ENCODE measurements at places on chromosomes 1 and 21.
A peak's percentile ranks its signal among the peaks of the same experiment; 100 is the strongest.

- no peak for DNase-seq
These were observed 27.1 kb downstream of the ACOT11 start for GRCh38 chr1:54575161-54575560.

GRCh38 chr1:227320476-227320875, 2.2 kb upstream of the CDC42BPA start:
- DNase-seq = peak; percentile 72

DNA sequence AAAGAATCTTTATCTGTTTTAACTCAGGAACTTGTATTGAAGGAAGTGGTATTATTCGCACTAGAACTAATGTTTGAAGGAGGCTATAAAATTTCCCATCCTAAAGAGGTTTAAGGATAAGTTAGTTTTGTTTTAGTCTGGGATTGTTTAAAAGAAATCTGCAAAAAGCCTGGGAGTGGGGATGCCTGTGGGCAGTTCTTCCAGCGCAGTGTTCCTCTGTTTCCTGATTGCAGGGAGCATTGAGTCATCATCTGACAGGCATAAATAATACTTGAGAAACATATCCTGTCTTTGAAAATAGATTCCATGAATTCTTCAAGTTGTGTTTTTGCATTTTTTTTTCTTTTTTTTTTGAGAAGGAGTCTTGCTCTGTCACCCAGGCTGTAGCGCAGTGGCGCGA, 350.8 kb upstream of the PTBP2 start:
- DNase-seq = no peak

- no peak for DNase-seq
These were observed 5.2 kb downstream of the KRTAP20-4 start for GRCh38 chr21:30625449-30626165.

DNA sequence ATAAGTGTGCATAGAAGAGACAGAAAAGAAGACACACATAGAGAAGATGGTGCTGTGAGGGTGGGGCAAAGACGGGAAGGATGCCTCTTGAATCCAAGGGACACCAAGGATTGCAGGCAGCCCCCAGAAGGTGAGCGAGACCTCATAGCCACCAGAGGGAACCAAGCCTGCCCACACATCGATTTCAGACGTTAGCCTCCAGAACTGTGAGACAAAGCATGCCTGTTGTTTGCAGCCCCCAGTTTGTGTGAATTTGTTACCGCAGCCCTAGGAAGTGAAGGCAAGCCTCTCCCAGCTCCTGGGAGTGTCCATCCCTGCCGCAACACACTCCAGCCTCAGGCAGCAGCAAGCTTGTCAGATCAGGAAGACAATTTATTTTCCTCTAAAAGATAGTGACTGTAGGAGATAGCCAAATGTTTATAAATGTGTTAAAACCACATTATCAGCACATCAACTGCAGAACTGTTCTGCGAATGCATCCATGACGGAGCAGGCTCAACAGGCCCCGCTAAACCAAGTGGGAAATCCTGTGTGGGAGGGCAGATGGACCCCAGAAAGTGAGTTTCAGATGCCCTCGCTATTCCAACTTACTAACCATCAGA, 543.3 kb downstream of the MATN1 start:
- DNase-seq = no peak
